Occipital lobe (tissue), 3 donors: ENCODE measurements at places on chromosomes 3 and 15. TPM values are rescaled to one million over a fixed set of nuclear protein-coding genes. Genes with fewer than 3 reads are reported as not detected.

DNA sequence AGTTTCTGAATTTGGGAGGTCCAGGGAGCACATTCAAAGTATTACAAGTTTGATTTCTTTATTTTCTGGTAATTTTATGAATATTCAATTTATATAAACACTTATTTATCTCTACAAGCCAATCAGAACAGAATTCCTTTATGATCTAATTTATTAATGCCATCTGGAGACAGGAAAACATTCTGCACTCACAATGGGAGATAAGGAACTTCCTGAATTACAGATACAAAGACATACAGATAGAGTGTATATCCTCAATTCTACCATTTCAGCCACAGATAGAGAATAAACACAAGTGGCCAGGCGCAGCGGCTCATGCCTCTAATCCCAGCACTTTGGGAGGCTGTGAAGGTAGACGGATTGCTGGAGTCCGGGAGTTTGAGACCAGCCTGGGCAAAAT lies 86.0 kb downstream of the IQCH start:
- DNase-seq: no peak

The FANCD2OS gene
- not detected for total RNA-seq

- no peak for DNase-seq
These were observed 13.3 kb downstream of the ADAMTS7 start for GRCh38 chr15:78797951-78798350.

DNA sequence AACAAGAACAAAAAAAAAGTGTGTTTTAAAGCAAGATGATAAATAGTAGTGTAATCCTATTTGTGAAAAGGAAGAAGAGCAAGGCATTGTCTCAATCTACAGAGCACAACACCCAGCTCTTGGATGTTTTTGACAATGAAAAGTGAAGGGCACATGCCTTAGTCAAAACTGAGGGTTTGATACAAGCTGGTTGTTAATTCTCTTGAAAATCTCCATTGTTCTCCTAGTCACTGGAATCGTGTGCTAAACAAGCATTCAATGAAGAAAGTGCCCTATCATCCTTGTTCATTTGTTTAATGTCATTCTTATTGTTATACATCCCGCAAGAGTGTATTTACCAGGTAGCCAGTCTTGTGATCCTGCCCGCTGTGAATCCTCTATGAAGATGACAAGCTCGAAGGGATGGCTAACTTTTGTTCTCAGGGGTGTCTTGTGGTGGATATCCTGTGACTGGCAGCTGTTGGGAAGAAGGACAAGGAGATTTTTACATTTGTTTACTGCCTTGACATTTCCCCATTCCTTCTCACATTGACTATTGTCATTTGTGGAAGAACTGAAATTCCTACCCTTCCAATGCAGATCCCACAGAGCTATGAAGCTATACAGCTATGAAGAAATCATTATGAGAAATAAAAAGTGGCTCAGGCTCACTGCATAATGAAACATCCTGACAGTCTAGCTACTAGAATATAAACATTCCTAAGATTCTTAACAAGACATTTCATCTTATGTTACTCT lies 175.9 kb downstream of the VGLL3 start:
- DNase-seq: no peak

- no peak for DNase-seq
These were observed 6.2 kb upstream of the TMF1 start for GRCh38 chr3:69058180-69058946.

DNA sequence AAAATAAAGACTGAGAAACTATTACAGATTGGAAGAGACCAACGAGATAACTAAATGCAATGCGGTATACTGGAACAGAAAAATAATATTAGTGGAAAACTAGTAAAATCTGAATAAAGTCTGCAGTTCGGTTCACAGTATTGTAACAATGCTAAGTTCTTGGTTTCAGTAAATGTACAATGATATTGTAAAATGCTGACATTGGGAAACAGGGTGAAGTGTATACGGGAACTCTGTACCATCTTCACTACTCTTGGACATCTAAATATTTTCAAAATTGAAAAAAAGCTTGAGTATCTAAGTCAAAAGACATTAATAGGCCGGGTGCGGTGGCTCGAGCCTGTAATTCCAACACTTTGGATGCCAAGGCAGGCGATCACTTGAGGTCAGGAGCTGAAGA lies 120.9 kb upstream of the KCNMB2 start:
- DNase-seq: no peak

DNA sequence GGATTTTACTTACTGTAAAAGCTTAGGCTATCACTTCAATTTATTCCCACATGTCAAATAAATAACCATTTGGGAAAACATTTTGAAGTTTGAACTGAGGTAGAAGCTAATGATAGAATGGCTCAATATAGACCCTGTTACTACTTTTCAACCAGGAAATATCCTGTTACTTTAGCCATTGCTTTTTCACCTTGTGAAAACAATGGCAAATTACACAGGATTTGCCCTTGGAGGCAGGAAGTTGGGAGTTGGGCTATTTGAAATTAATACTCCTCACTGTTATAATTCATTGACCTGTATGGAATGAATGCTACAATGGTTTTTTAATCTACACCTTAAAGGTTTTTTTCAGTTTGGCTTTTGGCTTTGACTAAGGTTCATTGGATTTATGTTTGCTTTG lies 98.1 kb upstream of the UBE2E2 start:
- DNase-seq: no peak

DNA sequence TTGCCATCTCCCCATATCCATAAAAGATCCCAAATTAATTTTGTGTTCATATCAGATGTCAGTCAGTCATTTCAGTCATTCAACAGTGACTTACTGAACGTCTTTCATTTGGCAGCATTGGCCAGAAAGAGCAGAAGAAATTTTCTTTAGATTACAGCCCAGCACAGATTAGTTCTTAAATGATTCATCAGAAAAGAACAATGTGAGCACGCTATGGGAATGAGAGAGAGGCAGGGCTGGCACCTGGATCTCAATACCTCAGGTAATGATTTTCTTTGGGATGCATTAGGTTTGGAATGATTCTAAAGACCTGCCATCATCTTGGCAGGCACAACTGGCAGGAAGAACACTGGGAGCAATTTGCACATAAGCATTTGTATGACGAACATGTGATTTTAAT lies 41.6 kb downstream of the FBN1 start:
- DNase-seq: no peak

DNA sequence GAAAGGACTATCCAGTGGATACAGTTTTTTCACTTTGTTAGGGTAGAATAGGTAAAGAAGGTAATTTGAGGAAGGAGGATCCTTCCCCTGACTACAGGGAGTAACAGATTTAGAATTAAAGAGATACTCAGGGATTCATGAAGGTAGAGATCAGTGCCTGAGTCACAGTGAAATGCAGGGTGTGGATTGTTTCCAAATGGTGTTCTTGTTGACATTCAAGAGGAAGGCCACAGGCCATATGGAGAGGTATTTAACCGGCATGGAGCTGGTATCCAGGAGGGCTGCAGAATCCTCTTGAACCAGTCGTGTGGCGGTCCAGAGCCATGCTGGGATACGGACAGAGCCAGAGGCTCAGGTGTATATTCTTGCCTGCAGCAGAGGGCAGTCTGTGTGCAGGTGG lies 28.2 kb downstream of the GYG1 start:
- DNase-seq: no peak

DNA sequence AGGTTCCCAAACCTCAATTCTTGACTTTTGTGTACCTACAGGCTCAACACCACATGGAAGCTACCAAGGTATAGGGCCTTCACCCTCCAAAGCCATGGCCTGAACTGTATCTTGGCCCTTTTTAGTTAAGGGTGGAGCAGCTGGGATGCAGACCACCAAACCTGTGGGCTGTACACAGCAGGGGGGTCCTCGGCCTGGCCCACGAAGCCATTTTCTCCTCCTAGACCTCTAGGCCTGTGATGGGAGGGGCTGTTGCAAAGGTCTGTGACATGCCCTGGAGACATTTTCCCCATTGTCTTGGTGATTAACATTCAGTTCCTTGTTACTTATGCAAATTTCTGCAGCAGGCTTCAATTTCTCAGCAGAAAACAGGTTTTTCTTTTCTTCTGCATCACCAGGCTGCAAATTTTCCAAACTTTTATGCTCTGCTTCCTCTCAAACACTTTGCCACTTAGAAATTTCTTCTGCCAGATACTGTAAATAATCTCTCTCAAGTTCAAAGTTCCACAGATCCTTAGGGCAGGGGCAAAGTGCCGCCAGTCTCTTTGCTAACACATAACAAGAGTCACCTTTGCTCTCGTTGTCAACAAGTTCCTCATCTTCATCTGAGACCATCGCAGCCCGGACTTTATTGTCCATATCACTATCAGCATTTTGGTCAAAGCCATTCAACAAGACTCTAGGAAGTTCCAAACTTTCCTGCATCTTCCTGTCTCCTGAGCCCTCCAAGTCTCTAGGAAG lies 90.9 kb upstream of the PLXND1 start:
- DNase-seq: no peak

GRCh38 chr15:28125673-28126651 lies 26.8 kb upstream of the OCA2 start:
- no peak for DNase-seq

The LXN gene
- 10.5 TPM for total RNA-seq

- DNase-seq: no peak
These were observed 24.5 kb upstream of the ARNT2 start for GRCh38 chr15:80379693-80380092.

GRCh38 chr15:89421219-89421618 lies 75.2 kb downstream of the RHCG start:
- DNase-seq: no peak

DNA sequence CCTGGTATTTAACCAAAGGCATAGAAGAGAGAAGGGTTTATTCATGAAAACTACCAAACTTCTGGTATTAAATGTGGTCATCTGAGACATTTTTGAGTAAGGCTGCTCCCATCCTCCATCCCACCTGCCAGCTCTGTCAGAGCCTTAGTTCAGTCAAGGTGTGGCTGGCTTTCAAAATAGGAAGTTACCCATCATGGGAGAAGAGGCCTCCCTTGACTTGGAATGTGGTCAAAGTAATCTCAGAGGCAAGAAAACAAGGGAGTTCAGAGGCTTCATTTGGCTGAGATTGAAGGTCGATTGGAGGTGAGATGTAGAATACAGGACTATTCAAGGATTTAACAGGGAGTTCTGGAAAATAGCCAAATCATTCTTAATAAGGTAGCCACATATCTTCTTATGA lies 540.4 kb upstream of the ARRDC4 start:
- no peak for DNase-seq

DNA sequence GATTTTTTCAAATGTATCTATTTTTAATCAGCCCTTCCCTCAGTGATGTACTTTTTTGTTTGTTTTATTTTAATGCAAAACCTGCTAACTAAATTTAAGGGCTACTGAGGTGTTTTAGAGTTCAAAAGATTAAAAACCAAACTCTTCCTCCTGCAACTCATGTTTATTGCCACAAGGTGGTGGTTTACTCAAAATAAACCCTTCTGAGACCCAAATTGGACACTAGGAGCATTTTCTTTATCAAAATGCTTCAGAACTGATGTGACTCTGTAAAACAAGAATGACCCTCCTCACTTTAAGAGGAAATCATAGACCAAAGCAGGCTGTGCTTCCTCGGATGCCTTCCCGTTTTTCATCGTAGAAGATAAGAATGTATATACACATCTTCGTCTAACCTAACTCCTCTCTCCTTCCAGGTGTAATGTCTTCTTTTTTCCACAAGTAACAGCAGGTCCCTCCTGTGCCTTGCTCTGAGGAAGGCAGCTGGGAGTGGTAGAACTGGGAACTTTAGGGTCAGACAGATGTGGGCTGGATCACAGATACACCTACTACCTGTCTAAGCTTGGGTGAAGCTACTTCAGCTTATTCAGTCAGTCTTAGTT lies 2.9 kb upstream of the NME9 start:
- DNase-seq: no peak

DNA sequence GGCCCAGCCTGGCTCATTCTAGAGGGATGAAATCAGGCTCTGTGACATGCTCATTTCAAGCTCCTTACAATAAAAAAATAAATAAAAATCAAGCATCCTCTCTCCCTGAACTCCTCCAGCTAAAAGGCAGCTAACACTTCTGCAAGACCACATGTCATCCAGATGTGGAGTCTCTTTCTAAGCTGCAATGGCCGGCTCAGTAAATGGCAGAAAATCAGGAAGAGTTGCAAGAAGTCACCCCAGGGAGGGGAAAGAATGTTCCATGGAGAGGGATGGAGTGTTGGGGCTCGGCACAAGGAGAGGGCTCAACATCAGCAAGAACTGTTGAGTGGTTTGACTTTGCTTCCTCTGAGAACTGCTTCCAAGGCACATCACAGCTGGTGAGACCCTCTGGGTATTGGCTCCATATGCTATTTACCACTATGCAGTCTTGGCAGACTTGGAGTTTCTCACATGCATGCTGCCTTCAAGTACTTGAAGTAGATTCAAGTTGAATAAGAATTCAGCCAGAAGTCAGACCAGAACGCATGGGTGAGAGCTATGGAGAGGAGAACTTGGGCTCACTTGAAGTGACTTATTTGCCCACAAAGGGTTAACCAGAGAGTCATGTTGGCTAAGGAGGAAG lies 689.0 kb downstream of the NTRK3 start:
- no peak for DNase-seq

- peak; percentile 68 for DNase-seq
These were observed 14.8 kb downstream of the TNK2 start for GRCh38 chr3:195893516-195893915.
